Cardiac muscle cell (in vitro differentiated cells and primary cell): ENCODE measurements at places on chromosomes 13 and 19.

GRCh38 chr13:34654647-34655046 lies 287.4 kb upstream of the NBEA start:
- peak; percentile 29 for DNase-seq

DNA sequence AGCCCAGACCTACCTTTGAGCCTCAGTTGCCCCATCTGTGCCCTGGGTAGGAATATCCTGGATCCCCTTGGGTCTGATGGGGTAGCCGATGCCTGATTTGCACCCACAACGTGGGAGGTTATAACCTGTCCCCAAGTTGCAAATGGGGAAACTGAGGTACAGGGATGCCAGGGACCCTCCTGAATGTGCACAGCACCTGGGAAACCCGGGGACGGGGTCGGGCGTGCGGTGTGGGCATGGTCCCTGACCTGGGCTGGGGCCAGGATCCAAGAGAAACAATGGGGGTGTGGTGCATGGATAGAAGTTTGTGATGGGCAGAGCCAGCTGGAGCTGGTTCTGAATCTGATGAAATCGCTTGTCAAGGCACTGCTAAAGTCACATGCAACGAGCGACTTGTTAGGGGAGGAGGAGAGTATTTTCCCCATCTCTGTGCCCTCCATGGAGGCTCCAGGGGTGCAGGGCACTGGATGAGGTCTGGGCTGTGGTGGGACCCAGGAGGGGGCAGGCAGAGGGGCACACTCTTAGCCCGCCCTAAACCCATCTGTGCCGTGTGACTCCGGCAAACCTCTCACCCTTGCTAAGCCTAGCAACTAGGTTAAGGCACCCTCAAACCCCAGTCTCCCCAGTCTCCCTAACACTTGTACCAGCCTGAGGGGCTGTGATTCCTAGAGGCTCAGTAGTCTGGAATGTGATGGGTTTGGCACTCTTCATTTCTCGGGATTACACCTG lies 749 bp downstream of the GDF15 start:
- no peak for DNase-seq

- DNase-seq = no peak
These were observed 106.1 kb downstream of the ZIC5 start for GRCh38 chr13:99865420-99865930.

DNA sequence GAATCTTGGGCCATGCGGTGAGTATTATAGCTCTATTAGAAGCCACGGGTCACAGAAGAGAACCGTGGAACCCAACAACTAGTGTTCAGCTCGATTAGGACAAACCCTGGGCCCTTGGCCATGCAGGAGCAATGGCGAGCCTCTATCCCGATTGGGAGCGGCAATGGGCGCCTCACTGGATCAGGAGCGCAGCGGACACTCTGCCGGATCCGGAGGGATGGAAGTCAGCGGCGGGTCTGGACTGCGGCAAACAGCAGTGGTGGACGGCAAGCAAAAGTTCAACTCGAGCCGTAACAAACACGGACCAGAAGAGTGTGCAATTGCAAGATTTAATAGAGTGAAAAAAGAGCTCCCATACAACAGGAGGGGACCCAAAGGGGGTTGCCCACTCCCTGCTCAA lies 1481.9 kb downstream of the PCDH9 start:
- DNase-seq = no peak

DNA sequence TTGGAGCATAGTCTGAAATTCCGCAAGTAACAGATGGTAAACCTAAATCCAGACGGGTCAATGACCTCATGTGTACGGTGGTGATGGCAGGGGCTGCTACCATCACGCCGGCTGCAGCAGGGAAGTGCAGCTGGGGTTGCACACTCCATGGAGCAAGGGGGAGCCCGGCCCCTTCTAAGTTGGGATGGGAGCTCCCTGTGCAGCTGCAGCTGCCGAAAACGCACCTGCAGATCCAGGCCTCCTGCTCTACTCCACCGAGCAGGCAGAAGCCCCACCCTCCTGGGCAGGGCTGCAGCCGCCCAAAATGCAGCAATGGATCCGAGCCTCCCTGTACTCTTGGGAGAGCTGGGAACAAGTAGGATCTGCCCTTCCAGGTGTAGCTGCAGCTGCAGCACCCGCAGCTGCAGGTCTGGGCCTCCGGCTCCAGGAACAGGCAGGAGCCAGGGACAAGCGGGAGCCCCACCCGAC lies 25.5 kb downstream of the KBTBD6 start:
- no peak for DNase-seq
